ENCODE measurements at places on chromosomes 7 and 10.

- peak; percentile 32 for DNase-seq
These were observed 24.4 kb upstream of the ANK3 start for GRCh38 chr10:60414111-60414510.

- peak; percentile 66 for DNase-seq
These were observed 31.5 kb upstream of the ARID5B start for GRCh38 chr10:61869774-61870525.

DNA sequence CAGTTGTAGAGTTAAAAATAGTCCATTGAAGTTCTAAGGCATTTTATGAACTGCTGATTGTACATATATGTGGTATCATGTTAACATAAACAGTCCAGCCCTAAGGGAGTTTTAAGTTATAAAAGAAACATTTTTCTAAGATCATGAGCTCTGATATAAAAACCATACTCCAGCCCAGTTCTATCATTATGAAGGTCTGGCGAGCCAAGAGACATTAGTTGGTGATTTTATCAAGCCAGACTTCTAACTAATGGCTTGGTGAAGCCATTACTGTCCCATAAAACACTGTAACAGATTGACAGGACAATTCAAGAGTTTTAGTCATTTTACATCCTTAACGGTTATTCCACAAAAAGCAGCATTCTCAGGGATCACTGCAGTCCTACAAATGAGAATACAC lies 221.6 kb downstream of the RNLS start:
- no peak for DNase-seq

DNA sequence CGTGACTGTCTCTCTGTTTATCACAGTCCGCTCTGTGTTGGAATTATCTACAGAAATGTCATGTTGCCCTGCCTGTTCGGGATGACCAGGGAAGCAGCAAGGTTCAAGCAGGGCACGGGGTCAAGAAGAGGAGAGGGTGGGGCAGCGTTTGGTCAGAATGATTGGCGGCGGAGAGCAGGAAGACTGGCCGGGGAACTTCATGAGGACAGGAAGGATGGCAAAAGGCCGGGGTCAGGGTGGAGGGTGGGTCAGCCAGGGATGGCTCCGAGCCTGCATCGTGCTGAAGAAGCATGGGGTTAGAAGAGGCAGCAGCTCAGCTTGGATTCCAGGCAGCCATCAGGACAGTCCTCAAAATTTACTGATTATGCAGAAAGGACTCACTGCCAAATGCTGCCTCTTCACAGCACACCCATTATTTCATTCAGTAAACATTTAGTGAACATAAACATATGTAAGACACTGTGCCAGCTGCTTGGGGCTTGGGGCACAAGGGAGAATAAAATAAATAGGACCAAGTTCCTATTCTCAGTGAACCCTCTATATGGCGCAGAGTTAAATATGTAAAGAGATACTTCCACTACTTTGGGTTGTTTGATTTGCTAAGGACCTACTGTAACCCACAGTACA lies 42.8 kb downstream of the WNT2 start:
- no peak for DNase-seq

DNA sequence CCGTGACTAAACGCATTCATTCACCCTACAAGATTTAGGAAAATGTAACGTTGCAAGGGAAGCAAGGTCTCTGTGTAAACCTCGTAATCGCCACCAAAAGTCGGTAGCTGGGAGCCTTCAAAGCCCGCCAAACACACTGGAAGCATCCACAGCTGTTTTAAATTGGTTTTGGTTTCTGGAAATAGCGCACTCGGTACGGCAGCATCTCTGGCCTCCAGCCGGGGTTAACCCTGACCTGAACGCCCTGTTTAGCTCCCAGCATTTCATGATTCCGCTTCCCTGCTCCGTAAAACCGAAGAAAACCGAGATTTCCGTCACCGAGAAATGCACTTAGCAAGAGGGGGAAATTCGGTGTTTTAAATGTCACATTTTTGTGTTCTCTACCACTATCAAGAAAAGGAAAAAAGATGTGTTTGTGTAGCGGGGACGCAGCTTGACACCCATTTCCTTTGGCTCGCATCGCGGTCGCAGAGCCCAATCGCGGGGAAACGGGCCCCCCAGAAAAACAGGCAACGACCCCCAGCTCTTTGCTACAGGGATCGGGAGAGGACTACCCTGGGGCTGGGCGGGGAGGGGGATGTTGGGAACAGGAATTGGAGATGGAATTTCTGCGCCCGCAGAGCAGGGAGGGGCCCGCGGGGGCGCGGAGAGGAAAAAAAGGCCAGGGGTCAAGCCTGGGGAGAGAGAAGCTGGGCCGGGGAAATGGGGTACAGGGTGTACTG lies 646 bp downstream of the SGCE start:
- peak; percentile 77 for DNase-seq

DNA sequence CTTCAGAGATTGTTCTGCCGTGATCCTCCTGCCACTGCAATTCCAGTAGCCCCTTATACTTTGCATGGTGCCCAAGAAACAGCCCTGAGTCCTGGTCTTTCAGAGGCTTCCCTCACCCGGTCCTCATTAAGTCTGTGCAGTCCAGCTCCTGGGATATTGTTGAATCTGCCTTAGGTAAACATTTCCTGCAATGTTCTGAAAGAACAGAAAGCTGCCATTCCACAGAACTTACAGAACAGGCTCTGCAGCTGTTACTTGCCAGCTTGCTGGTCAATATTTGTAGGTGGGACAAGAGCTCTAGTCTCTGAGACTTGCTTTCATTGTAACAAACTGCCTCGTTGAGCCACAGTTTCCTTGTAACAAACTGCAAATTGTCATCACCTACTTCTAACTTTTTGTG lies 115.0 kb upstream of the KIF5B start:
- no peak for DNase-seq

- DNase-seq: no peak
These were observed 5.8 kb downstream of the NUDCD3 start for GRCh38 chr7:44484482-44485313.

DNA sequence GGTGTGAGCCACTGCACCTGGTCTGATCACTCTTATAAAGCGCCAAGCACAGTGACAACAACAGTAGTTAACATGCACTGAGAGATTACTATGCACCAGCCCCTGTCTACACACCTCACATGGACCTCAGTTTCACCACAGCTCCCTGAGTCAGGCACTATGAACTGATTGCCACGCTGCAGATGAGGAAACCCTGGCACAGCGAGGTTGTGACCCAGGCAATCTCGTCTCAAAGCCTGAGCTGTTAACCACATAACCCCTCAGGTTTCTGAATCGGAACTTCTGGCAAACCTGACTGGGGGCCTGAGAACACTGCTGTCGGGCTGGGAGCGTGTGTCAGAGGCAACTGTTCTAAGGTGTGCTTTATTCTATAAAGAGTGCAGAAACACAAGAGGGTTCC lies 150.8 kb downstream of the RNF216 start:
- peak; percentile 44 for DNase-seq

DNA sequence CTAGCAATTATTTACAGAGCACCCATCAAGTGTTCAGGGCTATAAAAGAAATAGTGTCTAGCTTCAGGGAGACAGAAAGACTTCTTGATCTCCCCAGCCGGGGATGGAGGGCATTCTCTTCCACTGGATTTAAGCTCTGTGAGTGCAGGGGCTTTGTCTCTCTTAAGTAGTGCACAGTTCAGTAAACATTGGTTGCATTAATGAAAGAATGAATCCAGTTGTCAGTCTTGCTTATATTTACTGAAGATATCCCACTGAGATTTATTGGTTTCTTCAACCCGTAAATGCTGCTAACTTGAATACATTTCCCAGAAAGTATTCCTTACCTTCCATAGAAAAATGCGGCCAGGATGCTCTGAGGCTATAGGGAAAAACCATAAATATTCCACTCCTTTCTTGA lies 41.9 kb downstream of the AUTS2 start:
- DNase-seq: no peak

Data from AG10803 (cell line).